ENCODE measurements at places on chromosomes 16 and 17.

- DNase-seq = no peak
These were observed 23.6 kb downstream of the CFAP20 start for GRCh38 chr16:58105631-58106030.

DNA sequence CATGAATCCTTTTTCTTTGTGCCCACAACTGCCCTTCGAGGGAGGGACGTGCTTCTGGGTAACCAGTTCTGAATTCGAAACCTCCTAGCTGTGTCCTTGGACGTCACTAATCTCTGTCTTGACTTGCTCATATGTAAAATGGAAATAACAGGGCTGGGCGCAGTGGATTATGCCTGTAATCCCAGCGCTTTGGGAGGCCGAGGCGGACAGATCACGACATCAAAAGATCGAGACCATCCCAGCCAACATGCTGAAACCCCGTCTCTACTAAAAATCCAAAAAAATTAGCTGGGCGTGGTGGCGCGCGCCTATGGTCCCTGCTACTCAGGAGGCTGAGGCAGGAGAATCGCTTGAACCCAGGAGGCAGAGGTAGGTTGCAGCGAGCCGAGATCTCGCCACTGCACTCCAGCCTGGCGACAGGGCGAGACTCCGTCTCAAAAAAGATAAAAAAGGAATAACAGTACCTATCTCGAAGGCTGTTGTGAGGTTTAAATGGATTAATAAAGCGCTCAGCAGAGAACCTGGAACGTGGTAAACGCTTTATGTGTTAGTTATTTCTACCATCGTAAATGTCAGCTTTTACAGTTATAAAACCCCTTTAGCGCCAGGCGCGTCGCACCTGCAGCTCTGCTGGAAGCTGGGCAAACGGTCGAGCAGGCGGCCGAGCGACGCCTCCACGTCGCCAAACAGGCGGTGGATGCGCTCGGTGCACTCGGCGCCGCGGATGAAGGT, 641 bp downstream of the COG8 start:
- DNase-seq = no peak

- no peak for DNase-seq
These were observed 110.4 kb downstream of the CMIP start for GRCh38 chr16:81554979-81555378.

DNA sequence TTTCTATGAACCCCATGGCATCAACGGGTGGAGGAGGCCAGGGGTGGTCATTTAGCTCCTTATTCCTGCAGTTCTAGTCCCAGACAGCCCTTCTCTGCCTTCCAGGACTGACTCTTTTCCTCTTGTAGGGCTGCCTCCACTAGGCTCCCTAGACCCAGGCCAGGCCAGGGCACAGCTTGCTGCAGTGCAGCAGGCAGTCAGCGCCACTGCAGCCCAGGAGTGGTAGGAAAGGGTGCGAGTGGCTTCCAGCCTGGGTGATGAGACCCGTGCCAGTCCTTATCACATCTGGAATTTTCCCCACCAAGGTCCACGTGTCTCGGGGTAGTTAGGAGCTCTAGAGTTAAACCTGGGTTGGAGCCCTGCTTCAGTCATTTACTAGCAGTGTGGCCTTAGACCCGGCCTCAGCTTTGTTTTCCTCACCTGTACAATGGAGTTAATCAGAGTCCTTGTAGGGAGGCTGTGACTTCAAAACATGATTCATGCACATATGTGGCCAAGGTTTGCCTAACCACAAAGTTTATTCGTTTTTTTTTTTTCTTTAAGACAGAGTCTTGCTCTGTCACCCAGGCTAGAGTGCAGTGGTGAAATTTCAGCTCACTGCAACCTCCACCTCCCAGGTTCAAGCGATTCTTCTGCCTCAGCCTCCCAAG, 4.7 kb downstream of the SLC5A11 start:
- DNase-seq = peak; percentile 37

DNA sequence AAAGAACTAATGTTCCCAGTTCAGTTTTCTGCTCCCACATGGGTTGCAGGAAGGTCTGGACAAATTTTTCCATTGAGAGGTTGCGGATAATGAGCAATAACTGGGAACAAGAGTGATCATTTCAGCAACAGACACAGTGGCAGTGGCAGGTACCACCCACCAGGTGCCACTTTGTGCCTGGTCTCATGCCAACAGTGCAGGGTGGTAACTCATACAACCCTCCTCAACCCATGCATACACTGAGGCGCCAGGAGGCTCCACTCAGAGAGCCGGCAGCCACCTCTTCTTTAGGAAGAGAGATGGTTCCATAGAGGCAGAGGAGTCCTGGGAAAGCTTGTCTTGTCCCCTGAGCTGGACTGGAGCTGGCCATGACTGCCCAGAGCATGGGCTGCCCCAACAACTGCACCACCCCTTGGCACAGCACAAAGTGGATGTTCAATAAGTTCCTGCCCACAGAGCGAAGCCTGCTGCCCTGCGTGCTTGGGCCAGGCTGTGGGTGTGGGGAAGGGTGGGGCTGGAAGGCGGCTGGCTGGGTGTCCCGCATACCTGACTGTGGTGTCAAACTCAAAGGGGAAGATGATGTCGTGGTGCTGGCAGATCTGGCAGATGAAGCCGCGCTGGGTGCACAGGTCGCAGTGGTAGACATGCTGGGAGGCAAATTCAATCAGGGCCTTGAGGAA, 6.4 kb upstream of the ARHGAP27 start:
- no peak for DNase-seq

DNA sequence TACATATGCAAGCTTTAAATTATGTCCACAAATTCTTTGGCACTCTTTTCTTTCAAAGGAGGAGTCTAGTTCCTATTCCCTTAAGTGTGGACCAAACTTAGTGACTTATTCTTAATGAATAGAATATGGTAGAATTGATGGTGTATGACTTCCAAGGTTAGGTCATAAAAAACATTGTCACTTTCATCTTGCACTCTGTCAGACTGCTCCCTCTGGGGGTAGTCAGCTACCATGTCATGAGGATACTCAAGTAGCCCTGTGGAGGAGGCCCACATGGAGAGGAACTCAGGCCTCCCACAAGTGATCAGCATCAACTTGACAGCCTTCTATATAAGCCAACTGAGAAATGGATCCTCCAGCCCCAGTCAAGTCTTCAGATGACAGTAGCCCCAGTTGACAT, 58.0 kb upstream of the SCNN1B start:
- DNase-seq = no peak

GRCh38 chr17:75439287-75439686, 17.1 kb upstream of the TMEM94 start:
- DNase-seq = no peak

- no peak for DNase-seq
These were observed 2.9 kb downstream of the CTRL start for GRCh38 chr16:67928561-67929364.

- DNase-seq = no peak
These were observed 204.2 kb downstream of the PRKCA start for GRCh38 chr17:66506641-66507040.

DNA sequence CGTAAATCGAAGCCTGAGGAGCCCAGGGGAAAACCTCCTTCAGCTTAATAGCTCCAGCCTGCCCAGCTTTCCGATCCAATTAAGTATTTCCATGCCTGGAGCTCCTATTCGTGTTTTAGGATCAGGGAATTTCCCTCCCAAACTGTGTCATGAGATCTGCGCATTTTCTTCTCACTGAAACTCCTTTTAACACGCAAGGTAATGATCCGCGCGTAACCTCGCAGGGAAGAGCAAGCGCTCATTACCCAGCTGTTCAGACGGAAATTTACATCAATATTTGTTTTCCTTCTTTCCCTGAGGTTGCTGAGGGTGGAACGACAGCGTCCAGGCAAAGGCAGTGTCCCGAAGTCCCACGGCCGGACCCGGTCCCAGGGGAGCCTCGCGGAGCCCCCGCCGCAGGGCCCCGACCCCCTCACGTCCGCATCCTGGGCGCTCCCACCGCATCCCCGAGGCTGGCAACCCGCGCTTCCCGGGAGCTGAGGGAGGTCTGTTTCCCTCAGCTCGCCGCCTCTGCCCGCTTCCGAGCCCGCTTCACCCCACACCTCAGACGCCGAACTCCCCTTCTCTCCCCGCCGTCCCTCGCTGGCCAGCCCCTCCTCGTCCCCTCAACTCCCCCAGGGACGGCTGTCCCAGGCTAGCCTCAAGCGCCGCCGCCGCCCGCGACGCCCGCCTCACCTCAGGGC, 415 bp downstream of the ABCA5 start:
- DNase-seq = no peak

- DNase-seq = no peak
These were observed 11.9 kb upstream of the NUBP1 start for GRCh38 chr16:10731790-10732189.

DNA sequence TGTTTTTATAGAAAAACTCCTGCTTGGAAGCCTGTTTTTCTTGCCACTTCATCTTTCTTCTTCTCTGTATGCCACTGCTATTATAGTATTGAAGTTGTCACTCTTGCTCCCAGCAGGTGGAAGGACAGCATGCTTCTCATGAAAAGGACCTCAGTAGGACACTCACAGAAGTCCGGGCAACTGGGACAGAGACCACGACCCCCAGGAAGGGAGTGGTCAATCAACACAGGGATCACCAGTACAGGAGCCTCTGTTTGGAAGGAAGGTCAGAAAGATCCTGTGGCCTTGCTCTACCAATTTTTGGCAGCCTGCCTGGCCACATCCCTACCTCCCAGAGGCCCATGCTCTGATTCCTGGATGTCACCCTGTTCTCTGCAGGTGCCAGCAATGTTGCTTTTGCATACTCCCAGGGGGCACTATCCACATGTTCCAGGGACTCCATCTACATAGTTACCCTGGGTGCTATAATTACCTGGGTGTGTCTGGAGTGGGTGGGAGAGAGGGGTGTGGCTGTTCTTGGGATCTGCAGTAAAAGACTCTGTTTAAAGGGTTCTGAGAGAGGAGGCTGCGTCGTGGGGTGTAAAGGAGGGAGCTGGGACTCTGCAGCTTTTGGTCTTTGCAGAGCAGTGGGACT, 13.7 kb upstream of the AKAP10 start:
- DNase-seq = no peak

All from mesenteric fat pad (tissue), 1 donor.